Glomerular endothelial cell (primary cell): ENCODE measurements at places on chromosomes 12 and 14.

GRCh38 chr12:75921622-75922289, 109.8 kb downstream of the PHLDA1 start:
- DNase-seq: no peak

GRCh38 chr12:65259501-65259900, 19.0 kb upstream of the MSRB3 start:
- DNase-seq: no peak

GRCh38 chr14:33464254-33464962, 486.5 kb downstream of the EGLN3 start:
- no peak for DNase-seq

- DNase-seq: no peak
Observed at GRCh38 chr14:35766036-35766699, 42.9 kb downstream of the RALGAPA1 start.

- no peak for DNase-seq
Observed at GRCh38 chr12:124497039-124497438, 70.4 kb downstream of the NCOR2 start.
